Fibroblast of skin of right quadriceps (primary cell): ENCODE measurements at places on chromosomes 5 and 9.

- DNase-seq: no peak
These were observed 280.4 kb downstream of the TMEM167A start for GRCh38 chr5:82796643-82797416.

DNA sequence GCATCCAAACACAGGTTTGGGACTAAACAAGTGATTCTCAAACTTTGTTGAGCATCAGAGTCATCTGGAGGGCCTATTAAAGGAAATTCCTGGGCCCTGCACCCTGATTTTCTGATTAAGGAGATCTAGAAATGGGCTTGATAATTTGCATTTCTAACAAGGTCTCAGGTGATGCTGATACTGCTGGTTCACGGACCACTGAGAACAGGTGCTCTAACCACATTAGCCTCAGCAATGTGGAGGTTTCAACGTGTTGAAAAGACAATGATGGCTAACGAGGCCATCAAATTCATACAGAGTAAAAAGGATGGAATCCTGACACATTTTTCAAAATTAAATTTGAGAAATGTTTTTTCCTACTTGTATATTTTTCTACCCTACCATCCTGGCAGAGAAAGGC is 172.1 kb downstream of the TSSK1B start:
- DNase-seq: no peak

GRCh38 chr9:109430231-109430630 is 67.9 kb downstream of the PTPN3 start:
- DNase-seq: no peak

DNA sequence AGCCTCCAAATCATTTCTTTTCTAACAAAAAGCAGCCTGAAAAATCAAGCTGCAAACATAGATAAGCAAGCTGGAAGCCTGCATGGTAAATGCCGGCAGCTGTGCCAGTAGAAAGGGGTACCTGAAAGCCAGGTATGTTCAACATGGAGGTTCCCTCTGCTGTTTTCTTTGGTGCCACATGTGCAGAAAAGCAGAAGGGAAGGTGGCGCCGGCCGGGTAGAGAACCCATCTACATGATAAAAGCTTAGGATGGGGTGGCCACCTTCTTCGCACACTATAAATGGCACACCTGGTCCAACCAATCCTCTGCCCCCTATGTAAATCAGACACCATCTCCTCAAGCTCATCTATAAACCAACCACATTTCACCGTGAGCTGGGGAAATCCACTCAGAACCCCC is 268.9 kb upstream of the IRX2 start:
- no peak for DNase-seq

GRCh38 chr9:123360161-123361085 is 4.4 kb downstream of the CRB2 start:
- DNase-seq: no peak

DNA sequence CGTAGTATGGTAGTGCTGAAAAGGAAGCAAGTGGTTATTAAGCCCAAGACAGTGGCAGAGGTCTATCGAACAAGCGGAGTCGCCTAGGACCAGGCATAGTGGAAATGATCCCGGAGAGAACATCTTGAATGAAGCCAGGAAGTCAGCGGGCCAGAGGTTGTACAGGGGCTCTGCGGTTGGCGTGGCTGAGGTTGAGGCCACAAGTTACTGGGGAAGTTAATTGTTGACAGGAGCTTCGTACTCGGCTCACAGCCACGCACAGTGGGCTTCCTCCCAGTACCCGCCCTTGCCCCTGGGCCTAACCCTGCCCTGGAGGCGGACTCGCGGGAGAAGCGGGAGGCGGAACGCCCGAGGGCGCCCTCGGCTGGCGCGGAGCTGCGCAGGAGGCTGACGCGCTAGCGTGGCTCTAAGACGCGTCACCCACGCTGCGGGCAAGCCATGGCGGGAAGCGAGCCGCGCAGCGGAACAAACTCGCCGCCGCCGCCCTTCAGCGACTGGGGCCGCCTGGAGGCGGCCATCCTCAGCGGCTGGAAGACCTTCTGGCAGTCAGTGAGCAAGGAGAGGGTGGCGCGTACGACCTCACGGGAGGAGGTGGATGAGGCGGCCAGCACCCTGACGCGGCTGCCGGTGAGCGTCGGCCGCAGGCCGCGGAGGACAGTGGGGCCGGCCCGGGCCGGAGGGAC is at the start of gene FBXO4:
TSS of gene FBXO4 (plus strand) at position 410 of the 683 bp plus-strand sequence. CDS start at position 439, 29 bp downstream.
- peak; percentile 80 for DNase-seq

DNA sequence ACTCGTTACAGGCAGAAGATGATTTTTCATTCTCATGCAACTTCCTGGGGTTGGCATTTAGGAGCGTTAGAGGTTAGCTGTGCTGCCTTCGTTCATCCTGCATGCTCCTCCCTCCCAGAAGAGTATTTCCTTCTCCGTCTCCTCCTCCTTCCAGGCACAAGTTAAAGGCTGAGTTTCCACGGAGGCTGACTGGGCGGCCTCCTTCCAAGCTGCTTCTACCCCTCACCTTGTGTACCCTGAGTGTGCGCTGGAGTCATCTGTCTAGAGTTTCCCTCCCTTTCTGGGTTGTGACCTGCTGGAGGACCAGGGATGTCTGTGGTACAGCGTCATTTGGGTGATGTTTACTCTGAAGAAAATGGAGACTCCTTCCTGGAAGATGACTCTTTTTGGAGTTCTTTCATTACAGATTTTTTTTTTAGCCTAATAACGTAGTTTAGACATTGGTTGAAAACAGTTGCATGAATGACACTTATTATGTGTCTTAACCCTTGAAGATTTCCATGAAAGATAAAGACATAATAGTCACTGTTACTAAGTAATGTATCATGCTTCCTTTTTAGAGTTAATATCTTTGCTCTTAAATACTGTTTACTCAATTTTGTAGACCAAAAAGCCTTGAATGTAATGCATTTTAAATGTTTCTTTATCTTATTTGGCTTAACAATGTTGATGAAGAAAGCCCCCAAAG is 146.9 kb downstream of the TENT4A start:
- no peak for DNase-seq

GRCh38 chr9:125241863-125242739 is 958 bp upstream of the HSPA5 start:
- DNase-seq: no peak

DNA sequence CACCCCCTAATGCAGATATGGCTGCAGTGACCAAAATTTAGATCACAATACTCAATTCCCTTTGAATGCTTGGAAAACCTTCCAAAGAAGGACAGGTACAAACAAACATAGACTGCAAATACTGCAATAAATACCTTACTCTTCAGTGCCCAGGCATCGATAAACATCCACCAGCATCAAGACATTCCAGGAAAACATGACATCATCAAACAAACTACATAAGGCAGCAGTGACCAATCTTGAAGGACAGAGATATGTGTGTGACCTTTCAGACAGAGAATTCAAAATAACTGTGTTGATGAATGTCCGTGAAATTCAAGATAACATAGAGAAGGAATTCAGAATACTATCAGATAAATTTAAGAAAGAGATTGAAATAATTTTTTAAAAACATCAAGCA is 488.6 kb downstream of the TLR4 start:
- no peak for DNase-seq

DNA sequence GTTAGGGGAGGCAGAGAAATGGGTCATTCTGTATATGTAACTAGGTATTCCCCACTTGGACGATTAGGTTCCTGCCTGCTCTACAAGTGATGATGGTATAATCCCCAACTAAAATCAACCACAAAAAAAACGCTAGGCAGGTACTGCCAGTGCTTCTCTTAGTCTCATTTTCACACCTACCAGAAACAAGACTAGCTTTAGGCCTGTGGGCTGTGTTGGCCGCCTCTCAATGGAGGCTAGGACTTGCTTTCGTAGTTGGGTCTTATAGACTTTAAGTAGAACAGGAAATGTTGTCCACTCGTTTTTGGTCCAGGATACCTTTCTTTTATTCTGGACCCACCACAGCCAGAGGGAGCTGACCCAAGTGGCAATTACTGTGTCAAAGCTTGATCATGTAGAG is 111.8 kb downstream of the UNC13B start:
- no peak for DNase-seq

GRCh38 chr9:86529496-86530275 is 175.5 kb upstream of the TUT7 start:
- no peak for DNase-seq

GRCh38 chr5:95973793-95974325 is 12.2 kb upstream of the ELL2 start:
- DNase-seq: peak; percentile 39

- DNase-seq: no peak
These were observed 25.8 kb upstream of the S1PR3 start for GRCh38 chr9:88965473-88965872.
